Omental fat pad (tissue), 4 donors: ENCODE measurements at places on chromosomes 4 and X.

DNA sequence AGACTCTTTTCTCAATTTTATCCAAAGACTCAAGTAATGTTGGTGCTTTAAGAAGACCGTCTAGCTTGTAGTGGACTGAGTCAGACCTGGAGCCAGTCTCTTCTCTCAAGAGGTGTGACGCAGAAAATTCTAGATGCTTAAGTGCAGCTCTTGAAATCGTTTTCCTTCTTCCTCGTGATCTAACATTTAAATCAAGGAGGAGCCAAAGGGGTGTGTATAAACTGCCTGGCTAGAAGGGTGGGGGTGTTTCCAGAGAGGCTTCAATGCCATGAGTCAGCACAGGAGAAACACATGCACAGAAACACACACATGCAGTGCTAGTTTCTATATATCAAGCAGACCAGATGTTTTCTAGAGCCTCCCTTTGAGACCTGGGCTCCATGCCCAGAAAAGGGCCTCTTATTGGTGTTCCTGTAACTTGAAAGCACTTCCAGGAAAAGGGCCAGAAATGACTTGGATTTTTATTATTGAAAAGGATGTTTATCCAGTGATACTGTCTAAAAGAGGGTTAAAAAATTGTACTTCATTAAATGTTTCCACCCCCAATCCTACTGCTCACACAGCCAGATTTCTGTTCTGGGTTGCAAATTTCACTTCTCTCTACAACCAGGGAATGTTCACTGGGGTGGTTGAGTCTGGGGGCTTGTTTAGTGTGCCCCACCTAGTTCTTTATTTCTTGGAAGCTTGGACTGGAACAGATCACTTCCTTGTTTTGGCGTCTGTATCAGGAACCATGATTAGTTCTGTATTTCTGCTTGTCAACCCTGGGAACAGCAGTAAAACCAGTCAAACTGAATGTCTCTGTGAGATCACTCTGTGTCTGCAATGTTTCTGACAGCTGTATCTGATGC lies at the start of gene CLIC2:
Gene CLIC2 (minus strand): TSS at position 129 of the 851 bp plus-strand sequence. CDS start 187 bp downstream, outside the sequence.
- no peak for DNase-seq

GRCh38 chr4:152556283-152556682 lies 20.4 kb upstream of the FBXW7 start:
- DNase-seq: no peak

GRCh38 chrX:24702362-24703184 lies 8.9 kb downstream of the POLA1 start:
- no peak for DNase-seq

- no peak for DNase-seq
These were observed 27.5 kb downstream of the GPR143 start for GRCh38 chrX:9738151-9738550.

- DNase-seq: no peak
These were observed 571.0 kb upstream of the KLHL4 start for GRCh38 chrX:86946569-86946968.

DNA sequence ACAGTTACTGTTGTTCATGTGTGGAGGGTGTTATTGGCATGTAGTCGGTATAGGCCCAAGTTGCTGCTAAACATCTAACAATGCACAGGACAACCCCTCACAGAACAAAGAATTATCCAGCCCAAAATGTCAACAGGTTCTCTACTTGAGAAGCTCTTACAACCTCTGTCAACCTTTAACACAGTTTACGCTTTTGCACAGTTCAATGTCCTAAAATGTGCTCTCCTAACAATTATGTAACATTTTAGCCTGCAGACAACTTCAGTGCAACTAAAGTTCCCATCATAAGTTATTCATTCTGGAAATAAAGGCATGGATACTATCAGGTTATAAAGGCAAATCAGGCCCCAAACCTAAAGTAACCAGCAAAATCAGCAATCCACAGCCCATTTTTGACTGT lies 66.2 kb downstream of the ASB9 start:
- no peak for DNase-seq

DNA sequence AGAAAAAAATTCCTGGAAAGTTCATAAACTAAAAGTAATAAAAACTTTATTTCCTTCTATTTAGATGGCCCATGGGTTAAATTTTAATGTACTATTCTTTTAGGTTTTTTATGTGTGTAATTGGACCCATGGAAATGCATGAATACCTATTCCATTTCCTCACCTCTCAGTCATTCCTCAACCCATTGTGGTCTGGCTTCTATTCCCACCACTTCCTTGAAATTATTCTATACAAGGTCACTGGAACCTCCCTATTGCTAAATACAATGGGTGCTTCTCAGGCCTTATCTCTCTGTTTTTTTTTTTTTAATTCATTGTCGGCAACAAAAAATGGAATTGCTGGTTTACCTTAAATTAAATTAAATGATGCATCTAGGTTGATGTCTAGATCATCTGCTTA lies 17.2 kb downstream of the SLC39A8 start:
- DNase-seq: no peak

- no peak for DNase-seq
These were observed 12.5 kb downstream of the RASGEF1B start for GRCh38 chr4:81459228-81459627.

- DNase-seq: no peak
These were observed 210.7 kb upstream of the PPP1R2C start for GRCh38 chrX:42988700-42989099.

DNA sequence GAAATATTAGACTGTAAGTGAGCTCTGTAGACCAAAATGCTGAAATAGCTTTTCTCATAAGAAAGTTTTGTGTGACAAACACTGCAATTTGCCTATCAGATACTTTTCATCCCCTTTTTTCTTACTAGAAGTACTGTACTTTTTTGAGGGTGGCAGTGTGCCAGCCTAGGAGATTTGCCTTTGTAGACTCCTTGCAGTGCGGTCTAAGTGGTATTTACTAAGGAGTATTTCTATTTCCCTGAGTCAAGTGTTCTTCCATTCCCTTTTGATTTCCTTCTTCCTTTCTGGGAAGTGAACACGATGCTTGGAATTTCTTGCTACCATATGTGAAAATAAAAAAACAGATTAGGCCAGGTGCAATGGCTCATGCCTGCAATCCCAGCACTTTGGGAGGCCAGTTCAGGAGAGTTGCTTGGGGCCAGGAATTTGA lies 34.6 kb downstream of the PDLIM5 start:
- DNase-seq: no peak

DNA sequence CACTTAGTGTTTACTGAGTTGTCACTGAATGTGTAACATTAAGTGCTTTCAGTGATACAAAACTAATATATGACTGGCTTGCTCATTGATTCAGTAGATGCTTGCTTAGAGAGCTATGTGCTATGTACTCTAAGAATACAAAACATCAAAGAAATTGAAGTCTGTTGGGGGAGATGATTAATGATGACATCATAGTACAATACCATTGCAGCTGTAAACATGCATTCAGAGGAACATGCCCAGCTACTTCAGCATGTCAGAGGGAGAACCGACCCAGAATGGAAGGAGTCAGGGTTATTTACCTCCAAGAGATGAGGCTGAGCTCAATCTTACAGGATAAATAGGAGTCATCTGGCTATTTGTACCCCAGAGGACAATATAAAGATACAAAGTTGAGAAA lies 290.8 kb downstream of the TENM3 start:
- DNase-seq: no peak

DNA sequence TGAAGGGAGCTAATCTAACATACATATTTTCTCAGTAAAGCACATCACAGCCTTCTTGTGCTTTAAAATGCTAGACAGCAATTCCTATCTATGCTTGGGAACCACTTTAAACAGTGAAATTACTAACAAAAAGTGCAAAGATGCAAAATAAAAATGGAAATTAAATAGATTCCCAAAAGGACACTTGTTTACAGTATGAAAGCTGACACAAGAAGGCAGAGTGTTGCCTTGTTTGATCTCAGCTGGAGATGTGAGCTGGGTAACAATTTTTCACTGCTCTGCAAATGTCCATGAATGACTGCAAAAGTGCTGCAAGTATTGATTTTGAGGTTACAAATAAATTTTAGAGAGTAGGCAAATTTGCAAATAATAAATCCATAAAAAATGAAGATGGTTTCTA lies 22.3 kb downstream of the GRIA2 start:
- DNase-seq: no peak
